Fibroblast of villous mesenchyme (primary cell): ENCODE measurements at places on chromosomes 7 and 10.

DNA sequence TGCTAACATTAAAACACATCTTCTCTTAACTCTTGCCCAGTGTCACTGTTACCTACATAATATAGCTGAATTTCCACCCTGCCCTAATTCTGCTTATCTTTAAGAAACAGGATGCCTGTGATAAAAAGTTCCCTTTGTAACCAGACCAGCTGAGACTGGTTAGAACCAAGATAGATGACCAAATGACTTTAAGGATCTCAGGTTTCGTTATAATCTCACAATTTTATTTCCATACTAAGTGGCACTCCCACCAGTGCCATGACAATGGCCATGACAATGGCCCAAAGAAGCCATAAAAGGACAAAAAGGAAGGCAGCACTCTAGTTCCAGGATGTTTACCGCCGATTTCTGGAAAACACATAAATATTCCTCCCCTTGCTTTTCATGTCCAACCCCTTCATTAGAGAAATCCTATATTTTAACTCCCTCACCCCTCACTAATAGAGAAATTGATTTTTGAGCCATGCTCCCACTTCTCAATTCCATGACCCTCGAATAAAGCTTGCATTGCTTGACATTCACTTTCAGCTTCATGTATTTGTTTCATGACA, 126.1 kb downstream of the ELAPOR2 start:
- DNase-seq, result no peak

DNA sequence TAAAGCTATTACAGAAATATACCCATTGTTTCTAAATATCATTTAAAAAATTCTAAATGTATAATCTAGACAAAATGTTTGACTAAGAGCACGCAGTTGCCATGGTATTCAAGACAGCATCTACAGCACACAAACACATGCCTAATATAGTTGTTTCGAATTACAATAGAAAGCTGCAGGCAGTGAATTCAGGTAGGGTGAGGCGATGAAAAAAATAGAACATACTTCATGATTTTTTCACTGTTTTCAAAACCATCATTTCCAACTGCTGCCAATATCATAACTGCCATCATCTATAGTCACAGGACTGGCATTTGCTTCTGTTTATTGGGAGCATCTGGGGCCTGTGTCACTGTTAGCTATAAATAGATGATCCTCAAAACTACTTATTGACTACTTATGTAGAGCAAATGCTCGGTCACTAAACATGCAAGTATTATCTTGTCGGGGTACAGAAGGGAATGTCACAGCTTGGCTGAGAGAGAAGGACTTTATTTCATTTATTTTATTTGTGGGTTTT, 34.4 kb upstream of the OTUD1 start:
- no peak for DNase-seq

DNA sequence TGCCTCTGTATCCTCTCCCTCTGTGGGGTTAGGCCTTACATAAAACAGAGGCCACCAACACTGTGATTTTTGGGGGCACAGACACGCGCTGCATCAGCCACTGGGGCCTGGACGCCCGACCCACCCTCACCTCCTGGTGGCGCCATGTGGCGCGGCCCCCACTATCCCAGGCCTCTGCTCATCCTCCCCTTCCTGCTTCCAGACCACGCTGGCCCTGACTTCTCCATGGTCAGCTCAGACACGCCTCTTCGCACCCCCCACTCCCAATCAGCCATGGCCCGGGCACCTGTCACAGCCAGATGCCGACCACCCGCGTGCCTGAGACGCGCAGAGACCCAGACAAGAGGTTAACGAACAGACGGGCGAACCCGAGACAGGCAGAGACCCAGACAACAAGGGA, 263.9 kb downstream of the ELFN1 start:
- DNase-seq, result no peak

- no peak for DNase-seq
Measured at GRCh38 chr10:121051171-121051570, 200.0 kb downstream of the WDR11 start.

- peak; percentile 92 for DNase-seq
Measured at GRCh38 chr10:58384999-58385783, at the start of gene TFAM. Gene TFAM, plus strand, starts transcription at chr10:58385410. Its CDS starts 138 bp downstream, at chr10:58385548.

DNA sequence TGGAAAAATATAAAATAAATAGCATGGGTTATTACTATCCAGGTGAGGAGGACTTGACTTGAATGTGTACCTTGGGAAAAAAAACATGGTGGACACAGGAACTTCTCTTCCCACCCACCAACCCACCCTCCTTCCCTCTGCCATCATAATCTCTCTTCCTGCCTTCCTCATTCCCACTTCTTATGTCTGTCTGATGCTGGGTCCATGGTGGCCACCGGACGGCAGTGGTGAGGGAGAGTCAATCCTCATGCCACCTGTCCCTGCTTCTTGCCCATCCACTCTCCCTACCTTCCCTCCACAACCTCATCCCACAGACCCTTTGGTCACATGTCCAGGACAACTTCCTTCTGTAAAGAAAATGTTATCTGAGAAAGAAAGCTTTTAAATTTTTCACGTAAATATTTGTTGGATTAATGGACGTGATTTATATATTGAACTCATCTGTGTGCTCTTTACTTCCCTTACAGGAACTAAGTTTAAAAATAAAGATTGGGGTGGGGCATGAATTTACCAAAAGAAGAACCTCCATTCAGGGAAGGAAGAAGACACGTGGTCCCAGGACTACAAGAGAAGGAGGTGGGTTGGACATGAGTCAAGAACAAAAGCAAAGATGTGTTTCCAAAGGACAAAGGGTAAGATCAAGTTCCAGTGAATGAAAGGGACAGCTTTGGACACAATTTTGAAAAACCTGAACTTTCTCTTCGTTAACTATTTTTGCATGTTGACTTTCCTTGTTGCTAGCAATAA, 104.5 kb downstream of the PIP4K2A start:
- DNase-seq, result no peak

DNA sequence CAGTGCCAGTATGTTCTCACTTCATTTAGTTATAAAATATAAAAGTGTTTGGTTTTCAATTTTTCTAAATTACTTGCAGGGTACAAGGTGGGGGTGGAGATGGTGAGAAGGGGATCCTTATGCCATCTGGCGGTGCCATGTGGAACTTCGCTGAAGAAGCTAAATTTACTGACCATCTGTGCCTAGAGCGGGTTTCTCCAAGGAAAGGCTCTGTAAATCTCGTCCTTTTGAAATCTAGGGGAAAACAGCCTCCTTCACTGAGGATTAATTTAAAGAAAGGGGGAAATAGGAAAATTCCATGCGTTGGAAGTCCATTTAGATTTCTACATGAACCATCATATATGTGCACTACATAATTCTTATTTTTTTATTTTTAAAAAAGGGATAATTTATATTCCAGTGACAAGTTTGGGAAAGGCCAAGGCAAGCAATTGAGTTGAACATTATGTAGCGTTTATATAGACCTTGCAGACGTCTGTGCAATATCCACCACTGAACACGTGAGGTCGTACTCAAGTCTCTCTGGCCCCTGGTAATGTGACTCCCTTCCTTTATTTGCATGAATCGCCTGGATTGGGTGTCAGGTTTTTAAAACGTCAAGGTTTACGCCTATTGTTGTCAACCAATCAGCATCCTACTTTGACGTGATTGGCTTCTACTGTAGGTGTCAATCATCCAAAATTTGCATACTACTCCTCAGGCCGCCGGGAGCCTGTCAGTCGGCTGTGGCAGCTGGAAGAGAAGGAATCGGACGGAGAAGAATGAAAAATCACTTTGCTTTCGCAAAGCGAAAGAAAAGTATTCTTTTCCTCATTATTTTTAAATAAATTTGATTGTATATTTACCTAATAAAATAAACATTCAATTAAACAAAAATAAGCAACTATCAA, 297.1 kb upstream of the NFE2L3 start:
- peak; percentile 96 for DNase-seq

- no peak for DNase-seq
Measured at GRCh38 chr7:104962781-104963180, 51.2 kb upstream of the KMT2E start.

- peak; percentile 18 for DNase-seq
Measured at GRCh38 chr7:26485367-26485934, 193.8 kb downstream of the SNX10 start.
